ENCODE measurements at places on chromosomes 7 and 10.

DNA sequence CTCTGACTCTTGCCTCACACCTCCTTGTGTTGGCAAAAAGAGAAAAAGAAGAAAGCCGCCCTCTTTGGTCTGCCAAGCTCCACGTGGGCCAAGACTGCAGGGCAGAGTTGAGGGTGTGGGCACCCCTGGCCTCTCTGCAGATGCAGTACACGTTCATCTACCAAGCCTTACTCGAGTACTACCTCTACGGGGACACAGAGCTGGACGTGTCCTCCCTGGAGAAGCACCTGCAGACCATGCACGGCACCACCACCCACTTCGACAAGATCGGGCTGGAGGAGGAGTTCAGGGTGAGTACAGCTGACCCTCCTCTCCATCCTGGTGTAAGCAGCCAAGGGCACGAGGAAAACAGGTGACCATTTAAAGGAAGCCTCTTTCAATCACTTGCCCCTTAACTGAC is 56.1 kb downstream of the MKI67 start:
- no peak for DNase-seq

DNA sequence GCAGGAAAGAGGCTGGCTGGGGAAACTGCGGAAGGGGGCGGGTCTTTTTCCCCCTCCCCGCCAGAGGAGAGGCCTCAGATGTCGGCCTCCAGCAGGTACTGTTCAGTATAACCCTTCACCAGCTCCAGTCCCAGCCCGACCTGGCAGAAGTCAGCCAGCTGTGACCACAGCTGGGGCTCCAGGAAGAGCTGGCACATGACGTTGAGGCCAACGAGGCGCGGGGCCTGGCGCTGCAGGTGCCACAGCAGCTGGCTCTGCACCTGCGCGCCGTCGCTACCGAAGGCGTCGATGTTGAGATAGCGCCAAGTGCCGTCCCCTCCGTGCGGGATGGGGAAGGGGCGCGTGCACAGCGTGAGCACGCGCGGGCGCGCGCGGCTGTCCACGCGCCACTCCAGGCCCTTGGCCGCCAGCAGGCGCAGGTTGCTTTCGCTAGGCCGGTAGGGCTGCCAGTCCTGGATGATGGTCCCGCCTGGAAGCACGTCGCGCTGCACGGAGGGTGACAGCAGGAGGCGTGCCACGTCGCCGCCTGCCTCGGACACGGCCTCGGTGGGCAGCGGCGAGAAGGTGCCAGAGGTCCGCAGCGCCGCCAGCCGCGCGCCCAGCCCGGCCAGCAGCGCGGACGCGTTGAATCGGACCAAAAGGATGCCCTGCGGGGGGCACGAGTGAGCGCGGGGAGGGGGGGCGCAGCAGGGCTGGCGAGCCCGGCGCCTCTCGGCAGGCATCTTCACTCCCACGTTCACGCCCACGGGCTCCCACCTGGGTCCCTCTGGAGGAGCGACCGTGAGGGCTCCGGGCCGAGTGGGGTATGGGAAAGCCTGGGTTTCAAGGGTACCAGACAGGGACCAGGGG is 6.9 kb upstream of the VGF start:
- DNase-seq, result no peak

GRCh38 chr10:11252887-11253286 is 235.2 kb downstream of the CELF2 start:
- no peak for DNase-seq

- no peak for DNase-seq
Observed at GRCh38 chr7:117731455-117731854, 141.8 kb downstream of the CTTNBP2 start.

- no peak for DNase-seq
Observed at GRCh38 chr7:47044625-47045024, 537.3 kb downstream of the TNS3 start.

- no peak for DNase-seq
Observed at GRCh38 chr7:55526770-55527169, 45.5 kb downstream of the VOPP1 start.

DNA sequence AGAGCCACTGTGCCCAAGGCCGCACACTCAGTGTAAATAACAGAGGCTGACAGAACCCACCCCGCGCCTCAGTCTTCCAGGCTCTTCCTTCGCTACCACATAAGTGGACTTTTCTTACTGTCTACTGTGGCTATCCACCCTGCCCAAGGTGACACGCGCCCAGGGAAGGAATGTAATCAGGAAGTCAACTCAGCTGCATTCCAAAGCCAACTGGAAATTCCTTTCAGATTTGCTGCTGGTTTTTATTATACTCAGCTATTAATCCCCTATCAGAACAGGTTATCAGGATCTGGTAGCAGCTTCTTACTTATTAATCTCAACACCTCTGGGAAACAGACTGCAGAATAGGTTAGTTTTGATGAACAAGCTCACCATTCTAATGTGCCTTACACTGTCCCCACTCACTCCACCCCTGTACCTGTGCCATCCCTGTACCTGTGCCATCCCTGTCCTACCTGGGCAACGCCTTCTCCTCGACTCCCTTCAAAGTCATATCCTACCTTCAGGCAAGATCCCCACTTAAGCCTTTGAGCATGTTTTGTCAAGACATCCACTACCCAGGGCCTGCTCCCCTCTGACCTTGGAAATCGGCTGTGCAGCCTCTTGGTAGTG is 90.7 kb downstream of the NHLRC2 start:
- no peak for DNase-seq

DNA sequence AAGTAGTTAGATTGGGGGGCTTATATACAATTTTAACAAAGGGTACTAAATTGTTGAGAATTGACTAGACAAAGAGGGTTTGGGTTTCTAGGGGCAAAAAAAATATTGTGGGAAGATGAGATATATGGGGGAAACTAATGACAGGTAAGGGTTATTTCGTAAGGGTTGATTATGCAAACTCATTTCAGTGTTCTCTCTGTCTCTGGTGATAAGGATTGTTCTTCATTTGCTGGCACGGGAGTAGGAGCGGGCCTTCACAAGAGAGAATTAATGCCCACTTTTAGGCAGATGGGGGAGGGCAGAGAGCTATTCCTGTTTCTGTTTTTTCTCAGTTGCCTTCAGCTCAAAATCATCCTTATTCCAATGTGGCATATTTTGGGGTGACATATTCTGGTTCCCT is 258.4 kb downstream of the EXOC4 start:
- DNase-seq, result no peak

GRCh38 chr10:132677096-132677472 is 108.9 kb downstream of the NKX6-2 start:
- DNase-seq, result no peak

GRCh38 chr7:142616842-142617241 is 132.4 kb upstream of the PRSS1 start:
- DNase-seq, result no peak

Data from CD4-positive, alpha-beta T cell treated with Interleukin-1 beta for 1 hour (primary cell).